ENCODE measurements at places on chromosomes 1 and 21.

GRCh38 chr1:103367186-103367585, 158.3 kb upstream of the RNPC3 start:
- no peak for DNase-seq

DNA sequence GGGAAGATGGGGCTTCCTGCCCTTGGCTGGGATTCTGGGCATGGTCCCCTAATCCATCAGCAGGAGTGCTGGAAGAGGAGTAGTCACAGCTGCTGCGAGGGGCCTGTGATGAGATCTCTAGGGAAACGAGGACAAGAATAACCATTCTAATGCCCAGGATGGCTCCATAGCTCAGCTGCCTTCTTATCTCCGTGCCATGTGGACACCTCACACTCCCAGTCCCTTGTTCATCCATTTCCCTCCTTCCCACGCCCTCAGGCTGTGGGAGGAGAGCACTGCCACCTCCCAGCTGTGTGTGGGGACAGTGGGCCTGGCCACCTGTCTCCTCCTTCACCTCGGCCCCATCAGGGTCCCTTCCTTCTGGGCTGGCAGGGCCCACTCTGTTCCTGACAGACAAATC, 16.1 kb upstream of the ETV3 start:
- DNase-seq = no peak

DNA sequence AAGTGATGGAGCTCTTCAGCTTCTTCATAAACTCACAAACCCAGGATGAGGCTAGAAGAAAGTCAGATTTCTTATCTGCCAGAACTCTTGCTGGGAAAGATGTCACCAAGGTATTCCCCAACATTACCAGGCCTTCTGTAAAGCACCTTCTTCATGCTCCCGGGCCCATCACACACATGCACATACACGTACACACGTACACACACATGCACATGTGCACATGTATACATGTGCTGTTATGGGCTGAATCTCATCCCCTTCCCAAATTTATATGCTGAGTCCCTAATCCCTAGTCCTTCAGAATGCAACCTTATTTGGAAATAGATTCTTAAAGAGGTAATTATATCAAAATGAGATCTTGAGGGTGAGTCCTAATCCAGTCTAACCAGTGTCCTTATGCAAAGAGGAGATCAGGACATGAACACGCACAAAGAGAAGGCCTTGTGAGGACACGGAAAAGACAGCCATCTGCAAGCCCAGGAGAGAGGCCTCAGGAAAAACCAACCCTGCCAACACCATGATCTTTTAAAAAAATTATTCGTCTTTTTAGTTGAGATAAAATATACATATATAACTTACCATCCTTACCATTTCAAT, 76.4 kb upstream of the LYST start:
- no peak for DNase-seq

GRCh38 chr1:181391301-181391900, 91.9 kb upstream of the CACNA1E start:
- peak; percentile 52 for DNase-seq

- DNase-seq = no peak
Observed at GRCh38 chr1:62725255-62725654, 37.1 kb upstream of the DOCK7 start.
